Psoas muscle (tissue), 8 donors: ENCODE measurements at places on chromosomes 4 and X. TPM values are rescaled to one million over a fixed set of nuclear protein-coding genes. Genes with fewer than 3 reads are reported as not detected.
A peak's percentile ranks its signal among the peaks of the same experiment; 100 is the strongest.

Gene PTCHD1
- 0.05 TPM for total RNA-seq

Gene SERTM2
- 0.10 TPM for total RNA-seq

Gene SPANXN4
- not detected for total RNA-seq

Gene GLRA3
- total RNA-seq = not detected

Gene NDP
- not detected for total RNA-seq

DNA sequence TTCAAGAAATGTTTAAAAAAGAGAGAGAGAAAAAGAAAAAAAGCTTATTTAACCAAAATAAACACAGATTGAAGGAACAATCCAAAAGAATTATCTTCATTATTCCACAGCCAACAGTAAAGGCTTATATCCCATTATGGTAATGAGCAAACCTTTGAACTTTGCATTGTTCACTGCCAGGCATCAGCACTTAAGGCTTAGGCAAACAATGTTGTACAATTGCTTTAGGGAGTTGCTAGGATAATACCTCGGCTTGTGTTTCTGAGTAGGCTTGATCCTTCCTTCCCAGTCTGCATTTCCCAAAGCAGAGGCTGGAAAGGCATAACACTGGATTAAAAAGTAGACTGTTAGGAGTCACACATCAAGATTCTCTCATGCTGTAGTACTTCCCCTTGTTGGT, 352.7 kb upstream of the IGFBP7 start:
- no peaks in the 10 kb centered on the region for H3K27me3 ChIP-seq
- no peaks in the 10 kb centered on the region for H3K4me1 ChIP-seq
- H3K27ac ChIP-seq = no peak overlapping the region
- no peaks in the 10 kb centered on the region for H3K36me3 ChIP-seq
- no peak for DNase-seq

DNA sequence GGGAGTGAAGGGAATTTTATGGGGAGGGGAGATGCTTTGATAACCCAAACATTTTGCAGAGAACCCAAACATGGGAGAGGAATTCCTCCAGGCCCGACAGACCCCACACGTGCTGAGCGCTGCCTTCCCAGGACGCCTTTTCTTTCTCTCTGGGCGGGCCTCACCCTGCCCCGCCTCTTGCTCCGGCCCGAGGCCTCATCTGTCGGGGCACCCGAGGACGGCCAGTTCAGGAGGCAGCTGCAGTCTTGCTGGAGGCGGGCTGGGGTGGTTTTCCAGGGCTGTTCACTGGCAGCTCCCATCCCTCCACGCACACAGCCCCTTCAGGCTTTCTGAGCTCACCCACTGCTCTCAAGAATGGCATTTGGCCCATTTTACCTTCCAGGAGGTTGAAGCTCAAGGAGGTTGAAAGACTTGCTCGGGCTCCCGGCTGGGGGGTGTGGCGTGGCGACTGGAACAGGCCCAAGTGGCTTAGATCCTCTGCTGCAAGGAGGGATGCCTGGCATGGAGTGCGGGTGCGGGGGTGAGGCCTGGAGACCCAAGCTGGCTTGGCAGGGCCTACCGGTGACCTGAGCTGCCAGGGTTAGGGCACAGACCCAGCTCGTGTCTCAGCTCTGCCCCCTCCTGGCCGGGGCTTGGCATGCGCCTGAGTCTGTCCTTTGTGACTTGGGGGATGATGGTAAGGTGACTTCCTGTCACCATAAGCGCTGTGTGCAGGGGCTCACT, 99.2 kb downstream of the PSAPL1 start:
- H3K27ac ChIP-seq = no peak overlapping the region
- H3K27me3 ChIP-seq = peaks cover 2% of the 10 kb centered on the region
- H3K36me3 ChIP-seq = no peaks in the 10 kb centered on the region
- peak; percentile 41 for DNase-seq
- no peaks in the 10 kb centered on the region for H3K4me1 ChIP-seq

- no peaks in the 10 kb centered on the region for H3K27me3 ChIP-seq
- no peaks in the 10 kb centered on the region for H3K36me3 ChIP-seq
- DNase-seq = no peak
- peaks cover 11% of the 10 kb centered on the region for H3K4me1 ChIP-seq
- H3K4me3 ChIP-seq = no peak overlapping the region
Measured at GRCh38 chr4:42401171-42401570, 3.9 kb downstream of the SHISA3 start.

GRCh38 chrX:47467106-47467505, 15.9 kb downstream of the ZNF41 start:
- DNase-seq = no peak
- H3K4me1 ChIP-seq = no peaks in the 10 kb centered on the region
- H3K27me3 ChIP-seq = no peaks in the 10 kb centered on the region
- no peak overlapping the region for H3K4me3 ChIP-seq

DNA sequence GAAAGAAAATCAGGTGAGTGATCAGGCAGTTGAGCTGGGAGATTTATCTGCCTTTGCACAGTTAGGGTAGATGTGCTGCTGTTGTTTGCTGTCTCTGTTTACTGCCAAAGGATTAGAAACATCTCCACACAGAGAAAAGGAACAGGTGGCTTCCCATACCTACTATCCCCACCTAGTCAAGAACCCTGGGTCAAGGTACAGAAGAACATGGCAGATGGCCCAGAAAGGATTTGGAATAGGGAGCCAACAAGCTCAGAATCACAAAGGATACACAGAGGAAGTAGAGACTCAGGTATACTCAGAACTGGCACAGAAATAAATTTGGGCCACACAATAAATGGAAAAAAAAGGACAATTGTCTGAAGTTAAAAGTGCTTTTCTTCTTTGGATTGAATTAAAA, 64.3 kb downstream of the TIGD2 start:
- DNase-seq = no peak
- H3K36me3 ChIP-seq = no peaks in the 10 kb centered on the region
- no peak overlapping the region for H3K27ac ChIP-seq
- no peak overlapping the region for H3K4me3 ChIP-seq
- H3K4me1 ChIP-seq = no peaks in the 10 kb centered on the region

DNA sequence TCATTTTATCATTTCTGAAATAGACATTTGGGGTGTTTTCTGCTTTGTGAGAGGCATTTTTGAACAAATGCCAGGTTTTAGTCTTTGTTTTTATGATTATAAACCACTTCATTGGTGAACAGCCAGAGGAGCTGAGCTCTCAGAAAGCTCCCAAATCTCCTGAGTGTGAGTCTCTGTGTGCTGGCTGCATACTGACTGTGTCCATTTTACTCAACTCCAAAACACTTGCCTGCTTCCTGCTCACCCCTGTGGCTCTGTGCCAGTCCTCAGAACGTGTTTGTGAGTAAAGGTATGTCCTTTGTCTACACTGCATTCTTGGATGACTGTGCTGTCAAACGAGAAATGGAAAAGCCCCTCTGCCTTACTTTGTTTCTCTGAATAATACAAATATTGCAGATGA, 5.4 kb upstream of the LRAT start:
- no peak overlapping the region for H3K4me3 ChIP-seq
- no peak overlapping the region for H3K27ac ChIP-seq
- no peaks in the 10 kb centered on the region for H3K36me3 ChIP-seq
- peaks cover 5% of the 10 kb centered on the region for H3K27me3 ChIP-seq

DNA sequence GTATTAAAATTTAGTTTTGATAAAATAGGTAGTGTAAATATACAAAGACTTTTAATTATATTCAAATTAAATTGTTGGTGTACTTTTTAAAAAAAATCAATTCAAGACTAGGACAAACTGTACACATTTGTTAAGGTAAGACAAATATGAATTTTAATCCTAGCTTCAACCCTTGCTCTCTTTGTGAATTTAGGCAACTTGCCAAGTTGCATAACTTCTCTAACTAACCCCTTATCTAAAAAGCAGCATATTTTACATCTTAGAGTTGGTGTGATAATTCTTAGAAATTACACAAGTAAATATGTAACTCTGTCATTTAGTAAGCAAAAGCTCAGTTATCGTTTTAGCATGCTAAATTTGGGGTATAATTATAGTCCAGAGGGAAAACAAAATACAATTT, 78.1 kb upstream of the FSTL5 start:
- H3K27me3 ChIP-seq = no peaks in the 10 kb centered on the region
- no peaks in the 10 kb centered on the region for H3K4me1 ChIP-seq
- H3K27ac ChIP-seq = no peak overlapping the region
- no peak for DNase-seq
- no peaks in the 10 kb centered on the region for H3K36me3 ChIP-seq
- no peak overlapping the region for H3K4me3 ChIP-seq

- peaks cover 12% of the 10 kb centered on the region for H3K4me1 ChIP-seq
- no peak for DNase-seq
- H3K4me3 ChIP-seq = no peak overlapping the region
- H3K36me3 ChIP-seq = no peaks in the 10 kb centered on the region
Measured at GRCh38 chr4:173254646-173255045, 79.5 kb downstream of the HMGB2 start.

GRCh38 chr4:10656988-10657387, 27.6 kb downstream of the CLNK start:
- no peak overlapping the region for H3K27ac ChIP-seq
- DNase-seq = no peak
- H3K36me3 ChIP-seq = no peaks in the 10 kb centered on the region
- H3K4me1 ChIP-seq = no peaks in the 10 kb centered on the region

- peaks cover 41% of the 10 kb centered on the region for H3K4me1 ChIP-seq
- peak overlapping the region; percentile 84 for H3K4me3 ChIP-seq
- no peaks in the 10 kb centered on the region for H3K36me3 ChIP-seq
- DNase-seq = no peak
Measured at GRCh38 chr4:102501447-102501696, 213 bp downstream of the NFKB1 start.

GRCh38 chr4:74218201-74218600, 60.3 kb downstream of the MTHFD2L start:
- no peaks in the 10 kb centered on the region for H3K27me3 ChIP-seq
- H3K36me3 ChIP-seq = no peaks in the 10 kb centered on the region
- H3K4me3 ChIP-seq = no peak overlapping the region
- H3K4me1 ChIP-seq = no peaks in the 10 kb centered on the region
- H3K27ac ChIP-seq = no peak overlapping the region
- no peak for DNase-seq

DNA sequence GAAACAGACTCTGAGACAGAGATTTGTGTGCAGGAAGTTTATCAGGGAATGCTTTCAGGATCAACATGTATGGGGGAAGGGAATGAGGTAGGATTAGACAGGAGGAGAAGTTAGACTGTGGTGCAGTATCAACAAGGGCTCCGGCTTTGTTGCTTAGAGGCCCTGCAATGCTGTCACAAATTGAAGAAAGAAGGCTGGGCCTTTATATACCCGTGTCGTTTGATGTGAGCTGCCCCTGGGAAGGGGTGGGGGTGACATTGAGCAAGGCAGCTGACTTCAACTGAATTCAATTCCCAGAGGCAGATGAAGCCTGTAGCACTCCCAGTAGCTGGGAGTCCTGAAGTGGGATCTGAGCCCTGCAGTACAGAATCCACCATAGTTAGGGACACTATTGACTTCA, 29.5 kb upstream of the USP9X start:
- no peaks in the 10 kb centered on the region for H3K36me3 ChIP-seq
- no peak for DNase-seq
- no peak overlapping the region for H3K27ac ChIP-seq
- H3K27me3 ChIP-seq = no peaks in the 10 kb centered on the region

DNA sequence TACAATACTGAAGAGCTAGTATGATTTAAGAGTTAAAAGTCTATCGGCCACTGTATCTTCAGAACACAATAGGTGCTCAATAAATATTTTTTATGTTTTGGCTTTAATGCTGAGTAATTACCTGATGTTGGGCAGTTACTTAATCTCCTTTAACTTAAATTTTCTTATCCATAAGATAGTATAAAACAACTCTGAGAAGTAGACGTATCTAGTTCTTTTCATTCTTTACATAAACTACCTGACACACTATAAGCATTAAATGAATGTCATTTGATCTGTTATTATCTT, 22.9 kb downstream of the ELF2 start:
- peaks cover 8% of the 10 kb centered on the region for H3K4me1 ChIP-seq
- H3K4me3 ChIP-seq = no peak overlapping the region
- no peaks in the 10 kb centered on the region for H3K36me3 ChIP-seq
- no peak for DNase-seq
- H3K27ac ChIP-seq = no peak overlapping the region
- no peaks in the 10 kb centered on the region for H3K27me3 ChIP-seq

- no peak for DNase-seq
- no peak overlapping the region for H3K27ac ChIP-seq
- H3K36me3 ChIP-seq = no peaks in the 10 kb centered on the region
- no peak overlapping the region for H3K4me3 ChIP-seq
Measured at GRCh38 chrX:134431894-134432293, 28.1 kb upstream of the HPRT1 start.

DNA sequence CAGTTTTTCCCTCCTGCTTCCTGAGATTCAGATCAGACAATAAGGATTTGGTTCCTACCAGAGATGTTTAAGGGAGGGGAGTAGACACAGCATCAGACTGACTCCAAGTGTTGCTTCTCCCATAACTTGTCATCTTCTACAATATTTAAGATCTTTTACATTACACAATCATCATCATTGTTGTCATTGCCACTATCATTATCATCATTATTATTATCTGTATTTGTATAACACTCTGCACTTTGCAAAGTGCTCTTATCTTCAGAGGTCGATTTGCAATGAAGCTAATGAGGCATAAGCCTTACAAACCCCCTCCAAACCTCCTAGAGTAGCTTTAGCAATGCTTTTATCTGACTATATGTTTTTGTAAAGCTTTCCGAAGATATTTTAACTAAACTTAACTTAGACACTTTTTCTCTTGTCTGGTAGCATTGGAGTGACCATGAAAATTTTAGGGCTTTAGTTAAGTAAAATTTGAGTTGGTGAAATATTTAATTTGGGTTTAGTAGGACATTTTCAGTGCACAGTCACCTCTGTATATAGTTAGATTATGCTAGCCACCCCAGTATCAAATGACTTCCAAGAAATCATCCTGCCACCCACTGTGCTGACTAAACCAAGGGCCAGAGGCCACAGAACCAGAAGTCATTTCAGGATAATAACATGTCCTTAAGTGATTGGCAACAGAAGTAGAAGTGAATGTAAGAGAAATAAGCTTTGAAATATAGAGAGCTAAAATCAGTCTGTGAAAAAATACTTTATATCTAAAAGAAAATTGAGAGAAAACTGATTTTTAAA, 124.2 kb upstream of the NRK start:
- no peaks in the 10 kb centered on the region for H3K36me3 ChIP-seq
- H3K4me3 ChIP-seq = no peak overlapping the region
- H3K27ac ChIP-seq = no peak overlapping the region
- H3K4me1 ChIP-seq = peaks cover 7% of the 10 kb centered on the region
- no peak for DNase-seq
- no peaks in the 10 kb centered on the region for H3K27me3 ChIP-seq

DNA sequence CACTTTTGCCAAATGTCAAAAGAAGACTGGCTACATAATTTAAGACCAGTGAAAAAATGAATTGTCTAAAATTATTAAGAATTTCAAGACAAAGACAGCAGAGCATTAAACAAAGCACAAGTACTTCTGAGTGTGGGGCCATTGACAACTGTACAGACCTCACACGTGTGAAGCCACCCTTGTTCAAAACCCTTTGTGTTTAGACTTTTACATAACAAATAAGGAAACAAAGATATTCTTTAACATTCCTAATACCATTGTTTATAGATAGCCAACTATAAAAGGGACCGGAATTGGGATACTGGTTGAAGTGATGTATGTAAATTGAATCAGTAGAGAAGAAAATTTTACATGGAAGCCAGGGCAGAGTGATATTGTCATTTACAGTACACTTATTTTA, 624.2 kb downstream of the PCDH18 start:
- no peaks in the 10 kb centered on the region for H3K36me3 ChIP-seq
- no peak overlapping the region for H3K27ac ChIP-seq
- H3K4me3 ChIP-seq = no peak overlapping the region
- H3K27me3 ChIP-seq = no peaks in the 10 kb centered on the region
- DNase-seq = no peak
- H3K4me1 ChIP-seq = no peaks in the 10 kb centered on the region

GRCh38 chr4:137212601-137213000, 319.7 kb downstream of the PCDH18 start:
- no peak overlapping the region for H3K4me3 ChIP-seq
- H3K27ac ChIP-seq = no peak overlapping the region
- H3K4me1 ChIP-seq = no peaks in the 10 kb centered on the region
- H3K36me3 ChIP-seq = no peaks in the 10 kb centered on the region
- DNase-seq = no peak
